ENCODE measurements at places on chromosomes 12 and 14.

GRCh38 chr14:105205673-105206208 is 24.6 kb upstream of the NUDT14 start:
- no peak for DNase-seq

DNA sequence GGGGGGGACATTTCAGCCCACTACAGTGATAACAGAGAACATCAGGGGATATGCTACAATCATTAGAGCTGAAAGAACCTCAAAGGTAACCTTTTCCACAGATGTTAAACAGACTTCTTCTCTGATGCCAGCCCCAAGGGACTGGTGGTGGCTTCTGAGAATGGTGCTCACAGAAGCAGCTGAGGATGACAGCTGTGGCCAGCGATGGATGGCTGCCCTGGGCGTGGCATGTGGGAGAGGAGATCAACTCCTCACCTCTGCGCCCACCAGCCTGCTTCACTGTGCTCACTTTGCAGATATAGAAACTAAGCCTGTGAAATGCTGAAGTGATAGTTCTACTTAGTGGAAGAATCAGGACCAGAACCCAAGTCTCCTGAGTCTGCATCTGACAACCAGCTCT is 33.0 kb downstream of the FOXN3 start:
- no peak for DNase-seq

GRCh38 chr14:24032727-24033418 is 18.9 kb upstream of the CARMIL3 start:
- no peak for DNase-seq

DNA sequence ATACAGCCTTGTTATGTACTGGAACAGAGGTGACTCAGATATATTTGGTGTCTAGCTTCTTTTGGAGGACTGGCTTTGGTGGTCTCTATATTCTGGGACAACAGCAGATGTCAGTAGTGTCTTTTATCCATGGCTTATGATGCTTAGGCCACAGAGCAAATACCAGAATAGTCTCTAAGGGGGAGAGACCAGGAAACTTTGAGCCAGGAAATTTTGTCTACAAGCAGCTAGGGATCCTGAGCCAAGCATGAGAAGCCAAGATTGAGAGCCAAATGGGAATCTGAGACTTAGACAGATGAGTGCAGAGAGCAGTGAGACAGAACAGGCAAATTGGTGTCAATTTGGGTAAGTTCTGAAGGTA is 28.4 kb upstream of the PTPRR start:
- no peak for DNase-seq

DNA sequence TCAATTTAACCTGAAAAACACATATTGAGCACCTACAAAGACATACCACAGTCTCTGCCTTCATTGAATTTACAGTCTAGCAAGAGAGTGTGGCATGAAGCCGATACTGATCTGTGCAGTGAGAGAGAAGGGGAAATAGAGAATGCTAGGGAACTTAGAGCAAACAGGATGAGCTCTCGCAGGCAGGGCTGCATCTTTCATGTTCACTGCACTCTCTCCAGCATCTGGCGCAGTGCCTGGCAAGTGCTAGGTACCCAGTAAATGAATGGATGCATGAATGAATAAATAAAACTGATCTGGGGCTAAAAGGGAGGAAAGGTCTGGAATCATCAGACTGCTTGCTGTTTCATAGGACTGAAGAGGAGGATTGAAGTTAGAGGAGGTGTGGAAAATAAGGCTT is 256.5 kb upstream of the NPAS3 start:
- no peak for DNase-seq

DNA sequence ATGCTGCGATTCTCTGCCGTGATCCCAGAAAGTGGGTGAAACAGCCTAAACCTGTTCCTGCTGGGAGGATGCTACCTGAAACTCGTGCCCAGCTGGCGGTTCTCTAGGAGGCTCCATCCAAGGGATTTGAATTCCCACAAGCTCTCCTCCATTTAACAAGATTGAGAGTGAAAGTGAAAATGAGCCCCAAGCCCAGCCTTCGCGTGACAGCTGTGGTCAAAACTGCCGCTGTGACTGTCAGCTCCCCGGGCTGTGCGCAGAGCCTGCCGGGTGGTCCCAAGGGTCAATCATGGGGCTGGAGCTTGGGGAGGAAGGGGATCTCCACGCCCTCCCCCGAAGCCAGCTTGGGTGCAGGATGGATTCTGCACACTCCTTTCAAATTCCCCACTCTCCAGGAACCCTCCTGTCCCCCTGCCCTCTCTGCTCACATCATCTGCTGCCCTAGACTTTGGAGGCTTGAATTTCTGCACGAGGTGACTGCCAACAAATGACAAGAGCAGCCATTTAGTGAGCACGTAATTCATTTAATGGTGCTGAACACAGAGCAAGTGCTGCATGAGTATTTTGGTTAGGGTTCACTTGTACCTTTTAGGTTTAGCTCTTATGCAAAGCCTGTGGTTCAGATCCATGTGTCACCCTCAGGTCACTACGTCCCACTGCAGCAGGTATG is 5.3 kb downstream of the ASB2 start:
- no peak for DNase-seq

GRCh38 chr12:68776976-68777610 is 30.9 kb upstream of the MDM2 start:
- no peak for DNase-seq

GRCh38 chr12:132522592-132523380 is 32.8 kb downstream of the FBRSL1 start:
- DNase-seq: no peak

GRCh38 chr14:75023108-75023507 is 20.4 kb downstream of the EIF2B2 start:
- no peak for DNase-seq

GRCh38 chr12:70080566-70080965 is 162.7 kb upstream of the CNOT2 start:
- no peak for DNase-seq

DNA sequence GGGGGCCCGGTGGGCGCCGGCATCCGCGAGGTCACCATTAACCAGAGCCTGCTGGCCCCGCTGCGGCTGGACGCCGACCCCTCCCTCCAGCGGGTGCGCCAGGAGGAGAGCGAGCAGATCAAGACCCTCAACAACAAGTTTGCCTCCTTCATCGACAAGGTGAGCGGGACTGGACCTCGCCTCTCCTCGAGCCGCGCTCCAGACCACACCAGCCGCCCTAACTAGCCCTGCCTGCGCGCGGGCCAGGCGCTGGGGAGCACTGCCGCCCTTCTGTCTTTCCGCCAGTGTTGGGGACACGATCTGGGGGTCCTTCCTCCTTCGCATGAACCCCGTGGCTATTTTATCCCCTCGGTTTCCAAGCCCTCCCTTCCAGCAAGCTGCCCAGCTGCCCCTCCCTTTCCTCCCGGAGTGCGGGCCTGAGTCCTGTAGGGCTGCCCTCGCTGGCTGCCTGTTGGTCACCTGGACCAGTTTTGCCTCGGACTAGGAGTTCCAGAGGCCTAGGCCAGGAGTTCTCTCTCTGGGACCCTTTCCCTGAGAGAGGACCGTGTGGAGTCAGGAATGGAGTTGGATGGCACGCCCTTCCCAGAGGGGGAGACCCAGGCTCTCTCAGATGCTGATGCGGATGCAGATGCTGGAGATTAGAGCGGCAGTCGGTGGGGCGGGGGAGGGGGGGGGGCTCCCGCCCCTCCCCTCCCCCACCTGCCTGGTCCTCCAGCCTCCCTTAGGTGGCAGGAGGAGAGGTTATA is 592 bp downstream of the KRT7 start:
- DNase-seq: no peak

- DNase-seq: no peak
Observed at GRCh38 chr14:38286452-38286851, 30.6 kb upstream of the CLEC14A start.

DNA sequence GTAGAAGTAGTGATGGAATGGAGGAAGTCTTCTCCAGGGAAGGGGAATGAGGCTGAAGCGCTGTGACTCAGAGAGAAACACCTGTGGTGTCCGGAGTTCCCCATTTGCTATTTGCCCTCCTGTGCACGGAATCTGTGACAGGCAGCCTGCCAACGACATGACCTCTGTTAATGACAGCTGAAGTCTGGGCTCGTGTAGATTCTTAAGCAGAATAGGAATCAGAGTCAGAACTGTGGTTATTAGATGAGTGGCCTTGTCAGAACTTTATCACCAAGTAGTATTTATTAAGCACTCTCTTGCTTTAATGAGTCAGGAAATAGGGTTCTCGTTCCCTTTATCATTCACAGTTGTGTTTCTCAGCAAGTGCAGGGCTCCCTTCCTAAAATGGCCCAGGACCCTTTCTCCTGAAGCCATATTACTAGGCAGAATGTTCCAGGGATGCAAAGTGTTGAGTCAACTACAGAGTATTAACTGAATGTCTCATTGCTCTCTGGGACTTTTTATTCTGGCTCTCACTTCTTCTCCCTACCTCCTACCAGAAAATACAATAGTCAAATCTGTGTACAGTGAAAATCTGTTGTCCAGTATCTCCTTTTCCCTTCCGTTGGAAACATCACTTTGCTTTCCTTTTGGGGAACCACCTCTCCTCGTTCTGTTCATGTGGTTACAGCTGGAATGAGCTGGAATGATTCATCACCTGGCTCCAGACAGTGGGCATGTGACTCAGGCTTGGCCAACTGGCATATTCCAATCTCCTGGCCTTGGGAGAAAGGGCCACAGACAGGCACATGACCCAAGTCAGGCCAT is 77.8 kb upstream of the MAX start:
- no peak for DNase-seq

- DNase-seq: no peak
Observed at GRCh38 chr14:96062010-96062409, 22.8 kb downstream of the C14orf132 start.

- DNase-seq: no peak
Observed at GRCh38 chr12:114916124-114916523, 232.1 kb upstream of the TBX3 start.

GRCh38 chr14:26794731-26795130 is 196.9 kb upstream of the NOVA1 start:
- DNase-seq: no peak

DNA sequence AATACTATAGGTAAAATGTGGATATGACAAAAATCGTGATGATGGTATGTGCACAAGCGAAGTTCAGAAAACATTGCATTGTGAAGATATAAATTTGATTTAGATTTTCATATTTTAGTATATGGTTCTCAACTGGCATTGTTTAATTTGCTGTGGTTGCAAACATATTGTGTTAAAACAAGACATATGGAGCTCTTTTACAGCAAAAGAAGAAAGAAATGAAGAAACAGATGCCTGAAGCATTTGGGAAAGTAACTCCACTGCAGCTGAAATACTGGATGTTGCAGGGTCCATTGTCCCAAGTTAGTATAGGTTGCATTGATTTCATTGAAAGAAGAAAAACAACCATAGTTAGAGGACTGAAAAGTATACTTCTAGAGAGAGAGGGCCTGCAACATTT is 185.8 kb upstream of the SSTR1 start:
- no peak for DNase-seq

GRCh38 chr12:57866308-57867019 is 19.9 kb upstream of the CTDSP2 start:
- DNase-seq: no peak

- DNase-seq: no peak
Observed at GRCh38 chr14:65661865-65662264, 249.3 kb downstream of the FUT8 start.

- no peak for DNase-seq
Observed at GRCh38 chr14:42090122-42090521, 483.4 kb downstream of the LRFN5 start.

GRCh38 chr14:88196116-88196890 is 126.8 kb downstream of the KCNK10 start:
- no peak for DNase-seq

GRCh38 chr12:27048822-27049752 is 26.7 kb downstream of the MED21 start:
- DNase-seq: no peak

DNA sequence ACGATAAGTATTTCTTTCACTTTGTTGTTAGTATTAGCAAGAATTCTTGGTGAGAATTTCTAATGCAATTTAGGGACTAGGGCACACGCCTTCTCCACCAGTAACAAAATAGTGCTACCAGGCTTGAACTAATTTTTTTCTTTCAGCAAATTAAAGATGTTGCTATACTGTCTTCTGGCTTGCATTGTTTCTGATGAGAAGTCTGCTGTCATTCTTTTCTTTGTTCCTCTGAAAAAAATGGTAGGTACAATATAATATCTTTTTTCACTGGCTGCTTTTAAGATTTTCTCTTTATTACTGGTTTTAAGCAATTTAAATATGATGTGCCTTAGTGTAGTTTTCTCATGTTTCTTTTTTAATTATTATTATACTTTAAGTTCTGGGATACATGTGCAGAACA is 171.2 kb downstream of the PCNX1 start:
- no peak for DNase-seq

DNA sequence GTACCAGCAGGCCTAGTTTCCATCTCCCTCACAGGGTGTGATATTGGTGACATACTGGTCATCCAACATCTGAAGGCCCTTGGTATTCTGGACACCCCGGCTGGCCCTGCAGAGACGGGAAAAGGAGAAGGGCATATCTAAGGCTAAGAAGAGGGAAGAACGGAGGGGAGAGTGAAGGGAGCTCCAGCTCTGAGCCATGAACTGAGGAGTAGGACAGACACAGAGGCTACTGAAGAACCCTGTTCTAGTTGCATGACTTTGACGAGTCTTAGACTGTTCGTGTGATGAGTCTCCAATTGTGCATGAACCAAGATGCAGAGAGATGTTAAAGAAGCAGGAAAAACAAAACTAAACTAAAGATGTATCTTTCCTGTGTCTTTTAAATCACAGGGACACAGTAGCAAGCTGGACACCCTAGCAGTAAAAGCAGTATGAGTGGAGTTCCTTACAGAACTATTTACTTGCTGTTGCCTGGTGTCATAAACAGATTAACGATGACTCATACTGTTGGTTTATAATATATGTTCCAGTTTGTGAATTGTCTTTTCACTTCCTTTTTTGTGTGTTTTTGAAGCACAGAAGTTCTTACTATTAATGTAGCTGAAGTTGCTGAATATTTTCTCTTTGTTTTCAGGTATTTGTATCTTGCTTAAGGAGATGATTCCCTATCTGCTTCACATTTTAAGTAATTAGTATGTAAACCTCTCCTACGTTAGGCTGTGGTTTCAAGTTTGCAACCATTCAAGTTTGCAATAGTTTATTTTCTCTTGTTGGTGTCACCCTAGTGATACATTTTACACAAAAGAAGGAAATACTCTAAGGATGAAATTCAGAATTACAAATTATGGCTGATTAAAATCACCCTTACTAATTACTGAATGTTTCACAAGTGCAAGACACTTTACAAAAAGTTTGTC is 15.7 kb downstream of the FAR2 start:
- no peak for DNase-seq

DNA sequence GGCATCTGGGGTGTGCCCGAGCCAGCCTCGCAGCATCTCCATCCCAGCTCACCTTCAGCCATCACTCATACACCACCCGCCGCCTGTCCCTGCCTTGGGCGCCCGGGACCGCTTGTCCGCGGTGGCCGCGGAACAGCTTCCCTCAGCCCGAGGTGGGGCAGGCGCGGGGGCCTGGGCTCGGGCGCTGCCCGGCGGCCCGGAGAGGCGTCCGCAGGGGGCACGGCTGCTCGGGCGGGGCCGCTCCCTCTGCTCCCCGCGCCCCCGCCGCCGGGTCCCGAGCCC is 430 bp downstream of the SLC41A2 start:
- DNase-seq: peak; percentile 15

DNA sequence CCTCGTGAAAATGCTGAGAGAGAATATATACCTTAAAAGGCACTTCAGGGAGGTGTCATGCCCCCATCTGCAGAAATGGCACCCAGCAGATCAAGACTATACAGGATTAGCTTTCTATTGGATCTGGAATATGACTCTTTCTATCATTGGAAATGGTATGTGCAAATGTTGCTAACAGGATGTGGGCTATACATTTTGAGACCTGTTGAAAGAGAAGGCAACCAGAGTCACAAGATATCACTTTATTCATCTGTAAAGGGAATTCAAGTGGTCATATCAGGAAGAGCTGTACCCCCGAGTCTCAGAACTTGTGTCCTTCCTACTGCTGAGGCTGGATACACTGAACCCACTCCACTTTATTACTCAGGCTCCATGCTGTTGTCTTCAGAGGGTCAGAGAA is 46.1 kb upstream of the FRMD6 start:
- no peak for DNase-seq
